Spinal cord (tissue), 10 donors: ENCODE measurements at places on chromosomes 6 and 20. TPM values are rescaled to one million over a fixed set of nuclear protein-coding genes. Genes with fewer than 3 reads are reported as not detected.
A peak's percentile ranks its signal among the peaks of the same experiment; 100 is the strongest.

DNA sequence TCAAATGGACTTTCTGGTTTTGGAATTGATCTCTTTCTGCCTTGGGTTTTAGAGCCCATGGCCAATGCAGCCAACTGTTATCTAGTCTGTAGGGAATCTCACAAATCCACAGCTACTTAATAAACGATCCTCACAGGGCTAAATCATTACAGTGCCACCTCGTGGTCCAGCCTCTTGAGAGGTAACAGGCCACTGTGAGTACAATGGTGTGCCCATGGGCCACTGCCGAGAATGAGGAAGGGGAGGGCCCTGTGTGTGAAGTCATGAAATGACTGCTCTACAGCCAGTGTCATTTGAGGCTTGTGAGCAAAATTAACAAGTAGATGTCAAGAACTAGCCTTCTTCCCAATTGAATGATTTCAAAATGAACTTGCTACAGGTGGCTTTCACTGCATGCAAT, 54.3 kb upstream of the GMPR start:
- no peak for DNase-seq
- no peaks in the 10 kb centered on the region for H3K27me3 ChIP-seq
- H3K4me3 ChIP-seq = no peak overlapping the region
- no peaks in the 10 kb centered on the region for H3K36me3 ChIP-seq

DNA sequence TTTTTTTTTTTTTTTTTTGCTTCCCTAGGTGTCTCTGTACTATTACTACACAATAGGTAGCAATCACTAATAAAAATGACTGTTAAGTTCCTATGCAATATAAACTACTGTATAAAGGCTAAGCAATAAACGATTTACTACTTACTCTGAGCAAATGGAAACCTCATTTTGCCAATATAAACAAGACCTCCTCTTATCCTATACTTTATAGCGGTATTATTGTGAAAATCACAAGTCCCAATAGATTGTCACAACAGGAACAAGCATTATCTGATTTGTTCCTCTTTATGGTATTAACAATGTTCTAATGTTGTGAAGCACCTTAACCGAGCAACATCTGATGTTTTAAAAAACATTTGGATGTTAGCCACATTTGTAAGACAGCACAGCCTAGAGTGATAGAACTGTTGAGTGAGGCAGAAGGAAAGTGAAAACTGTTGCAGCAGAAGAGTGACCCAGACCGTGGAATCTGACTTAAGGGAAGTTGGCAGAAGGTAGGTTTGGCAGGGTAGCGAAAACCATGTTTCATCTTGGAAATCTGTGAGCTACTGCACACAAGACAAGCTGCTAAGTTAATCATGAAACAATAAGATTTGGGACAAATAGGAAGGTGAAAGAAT, 94.2 kb downstream of the MYLK4 start:
- no peaks in the 10 kb centered on the region for H3K27me3 ChIP-seq
- H3K4me1 ChIP-seq = no peaks in the 10 kb centered on the region
- DNase-seq = peak; percentile 28
- H3K27ac ChIP-seq = no peak overlapping the region

- H3K27me3 ChIP-seq = no peaks in the 10 kb centered on the region
- H3K4me1 ChIP-seq = no peaks in the 10 kb centered on the region
- no peak overlapping the region for H3K4me3 ChIP-seq
- no peak for DNase-seq
- no peaks in the 10 kb centered on the region for H3K36me3 ChIP-seq
- H3K27ac ChIP-seq = no peak overlapping the region
These were observed 68.8 kb upstream of the EPB41L1 start for GRCh38 chr20:36085686-36086267.

DNA sequence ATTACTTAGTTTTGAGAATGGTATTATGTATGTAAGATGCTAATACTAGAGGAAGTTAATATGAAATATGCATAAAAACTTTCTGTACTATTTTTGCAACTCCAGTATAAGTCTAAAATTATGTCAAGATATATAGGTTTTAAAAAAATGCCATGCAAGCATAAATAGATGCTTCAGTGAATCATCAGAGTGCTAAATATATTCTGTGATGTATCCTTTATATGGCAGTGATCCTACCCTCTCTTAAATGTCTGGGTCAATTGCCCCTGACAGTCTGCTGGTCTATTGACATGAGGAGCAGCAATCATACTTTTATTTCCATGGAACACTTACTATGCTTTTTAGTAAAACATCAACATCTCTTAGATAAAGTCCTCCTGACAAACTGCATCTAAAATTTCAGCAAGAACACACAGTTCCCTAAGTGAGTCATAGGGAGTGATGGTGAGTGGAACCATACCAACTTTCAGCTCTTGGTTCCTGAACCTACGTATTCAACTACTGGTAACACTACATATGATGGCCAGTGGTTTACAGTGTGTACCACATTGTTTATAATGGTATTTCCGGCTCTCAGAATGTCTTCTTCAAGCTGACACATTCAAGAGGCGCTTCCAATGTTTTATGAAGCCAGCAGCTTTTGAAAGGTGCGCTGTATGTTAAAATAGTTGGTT, 928.7 kb upstream of the GJE1 start:
- H3K4me3 ChIP-seq = no peak overlapping the region
- no peaks in the 10 kb centered on the region for H3K27me3 ChIP-seq
- no peaks in the 10 kb centered on the region for H3K36me3 ChIP-seq
- no peak for DNase-seq

DNA sequence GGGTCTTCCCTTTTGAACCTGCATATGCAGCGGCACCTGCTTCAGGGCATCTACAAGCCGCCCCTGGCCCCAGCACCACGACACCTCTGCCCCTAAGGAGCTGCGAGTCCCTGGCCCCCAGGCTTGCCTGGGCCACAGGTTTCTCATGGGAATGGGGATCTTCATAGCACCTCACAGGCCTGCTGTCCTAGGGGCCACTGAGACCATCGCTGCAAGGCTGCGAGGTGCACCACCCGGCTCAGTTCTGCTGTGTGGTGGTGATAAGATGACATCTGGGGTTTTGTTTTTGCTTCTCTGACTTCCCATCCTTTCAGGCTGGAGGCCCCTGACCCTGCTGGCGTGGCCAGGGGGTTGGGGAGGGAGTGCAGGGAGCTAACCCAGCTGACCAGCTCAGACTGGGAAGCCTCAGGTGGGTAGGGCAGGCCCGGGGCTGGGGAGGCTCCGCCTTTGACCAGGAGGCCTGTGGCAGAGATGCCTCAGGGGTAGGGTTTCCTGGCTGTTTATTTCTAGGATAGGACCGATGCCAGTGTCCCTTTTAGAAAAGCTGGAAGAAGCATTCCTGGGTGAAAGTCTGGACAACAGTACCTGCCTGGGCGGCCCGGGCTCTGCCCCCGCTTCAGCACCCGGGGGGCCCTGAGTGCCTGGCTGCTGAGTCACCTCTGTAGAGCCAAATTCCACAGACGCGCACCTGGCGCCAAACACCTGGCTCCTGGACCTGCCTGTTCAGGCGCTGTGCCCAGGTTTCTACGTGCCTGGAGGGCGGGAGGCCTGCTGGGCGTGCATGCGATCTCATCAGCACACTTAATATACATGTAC, 264.7 kb downstream of the DLL1 start:
- no peak for DNase-seq
- no peak overlapping the region for H3K4me3 ChIP-seq
- H3K27me3 ChIP-seq = peaks cover 4% of the 10 kb centered on the region
- H3K27ac ChIP-seq = no peak overlapping the region
- H3K36me3 ChIP-seq = no peaks in the 10 kb centered on the region

GRCh38 chr6:43207286-43207685, 22.0 kb downstream of the DNPH1 start:
- H3K27ac ChIP-seq = no peak overlapping the region
- no peaks in the 10 kb centered on the region for H3K27me3 ChIP-seq
- DNase-seq = no peak
- H3K4me1 ChIP-seq = no peaks in the 10 kb centered on the region
- H3K36me3 ChIP-seq = peaks cover 40% of the 10 kb centered on the region

DNA sequence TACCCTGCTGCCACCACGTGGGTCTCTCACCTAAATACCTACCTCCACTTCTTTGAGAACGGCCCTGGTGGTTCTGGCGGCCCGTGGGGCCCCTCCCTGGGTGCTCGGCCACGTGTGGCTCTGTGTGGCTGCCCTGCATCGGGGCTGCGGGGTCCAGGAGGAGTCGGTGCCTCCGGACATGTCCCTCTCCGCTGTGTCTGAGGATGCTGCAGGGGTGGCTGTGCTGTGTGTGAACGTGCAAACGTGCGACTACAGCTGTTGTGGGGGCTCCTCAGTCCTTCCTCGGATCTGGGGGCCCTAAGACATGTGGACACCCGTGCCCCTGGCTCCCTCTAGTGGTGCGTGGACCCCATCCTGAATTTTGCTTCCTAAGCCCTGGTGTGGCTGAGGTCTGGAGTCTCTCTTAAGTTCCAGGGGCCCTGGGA, 691.8 kb downstream of the QKI start:
- DNase-seq = no peak
- H3K27me3 ChIP-seq = no peaks in the 10 kb centered on the region
- peaks cover 25% of the 10 kb centered on the region for H3K4me1 ChIP-seq
- peak overlapping the region; percentile 38 for H3K27ac ChIP-seq

GRCh38 chr6:43644940-43645612, at the start of gene RSPH9:
TSS of gene RSPH9 (plus strand) at chr6:43645036. CDS start at chr6:43645099, 63 bp downstream.
- peaks cover 12% of the 10 kb centered on the region for H3K4me1 ChIP-seq
- H3K4me3 ChIP-seq = peak within 1 kb of the TSS; percentile 52
- peak within 1 kb of the TSS; percentile 69 for H3K27ac ChIP-seq
- peaks cover 23% of the 10 kb centered on the region for H3K36me3 ChIP-seq

GRCh38 chr20:57175397-57176010, 90.9 kb downstream of the BMP7 start:
- no peak for DNase-seq
- peaks cover 25% of the 10 kb centered on the region for H3K4me1 ChIP-seq
- no peaks in the 10 kb centered on the region for H3K27me3 ChIP-seq
- H3K36me3 ChIP-seq = peaks cover 66% of the 10 kb centered on the region

GRCh38 chr20:50344232-50345071, 153.8 kb downstream of the CEBPB start:
- DNase-seq = no peak
- H3K4me3 ChIP-seq = no peak overlapping the region
- no peaks in the 10 kb centered on the region for H3K36me3 ChIP-seq
- H3K4me1 ChIP-seq = peaks cover 62% of the 10 kb centered on the region

- H3K36me3 ChIP-seq = no peaks in the 10 kb centered on the region
- peak; percentile 5 for DNase-seq
- H3K27me3 ChIP-seq = no peaks in the 10 kb centered on the region
These were observed 53.2 kb upstream of the ARG1 start for GRCh38 chr6:131519670-131520436.

- peak overlapping the region; percentile 91 for H3K27ac ChIP-seq
- peak overlapping the region; percentile 38 for H3K4me3 ChIP-seq
- H3K36me3 ChIP-seq = no peaks in the 10 kb centered on the region
- peaks cover 14% of the 10 kb centered on the region for H3K4me1 ChIP-seq
- no peak for DNase-seq
These were observed 148.5 kb upstream of the TAB2 start for GRCh38 chr6:149168968-149169367.

DNA sequence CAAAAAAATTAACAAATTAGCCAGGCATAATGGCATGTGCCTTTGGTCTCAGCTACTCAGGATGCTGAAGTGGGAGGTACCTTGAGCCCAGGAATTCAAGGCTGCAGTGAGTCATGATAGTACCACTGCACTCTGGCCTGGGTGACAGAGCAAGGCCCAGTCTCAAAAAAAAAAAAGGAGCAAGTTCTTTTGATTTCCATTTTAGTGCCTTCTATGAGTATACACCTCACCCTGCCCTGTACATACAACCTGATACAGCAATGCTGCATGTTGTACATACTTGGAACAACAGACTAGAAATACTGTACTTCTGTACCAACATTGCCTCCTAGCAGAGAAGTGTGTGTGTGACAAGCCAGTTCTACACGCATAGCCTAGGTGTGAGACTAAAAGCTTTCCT, 97.3 kb upstream of the CARMIL1 start:
- no peak overlapping the region for H3K27ac ChIP-seq
- H3K27me3 ChIP-seq = no peaks in the 10 kb centered on the region
- no peak overlapping the region for H3K4me3 ChIP-seq
- H3K36me3 ChIP-seq = no peaks in the 10 kb centered on the region

GRCh38 chr6:111862741-111863140, 10.5 kb downstream of the FYN start:
- H3K36me3 ChIP-seq = no peaks in the 10 kb centered on the region
- DNase-seq = no peak
- peak overlapping the region; percentile 42 for H3K27ac ChIP-seq
- no peak overlapping the region for H3K4me3 ChIP-seq

- H3K27me3 ChIP-seq = no peaks in the 10 kb centered on the region
- DNase-seq = no peak
- no peak overlapping the region for H3K4me3 ChIP-seq
- H3K27ac ChIP-seq = no peak overlapping the region
- H3K4me1 ChIP-seq = no peaks in the 10 kb centered on the region
- no peaks in the 10 kb centered on the region for H3K36me3 ChIP-seq
These were observed 164.5 kb upstream of the BTBD3 start for GRCh38 chr20:11753155-11753554.

- H3K27me3 ChIP-seq = no peaks in the 10 kb centered on the region
- peak; percentile 71 for DNase-seq
- no peak overlapping the region for H3K4me3 ChIP-seq
- no peaks in the 10 kb centered on the region for H3K4me1 ChIP-seq
- H3K36me3 ChIP-seq = no peaks in the 10 kb centered on the region
These were observed 648.6 kb downstream of the C6orf118 start for GRCh38 chr6:164660781-164661180.

GRCh38 chr6:74705451-74705850, 500.4 kb downstream of the COL12A1 start:
- DNase-seq = no peak
- H3K4me1 ChIP-seq = no peaks in the 10 kb centered on the region
- H3K4me3 ChIP-seq = no peak overlapping the region
- no peaks in the 10 kb centered on the region for H3K36me3 ChIP-seq

DNA sequence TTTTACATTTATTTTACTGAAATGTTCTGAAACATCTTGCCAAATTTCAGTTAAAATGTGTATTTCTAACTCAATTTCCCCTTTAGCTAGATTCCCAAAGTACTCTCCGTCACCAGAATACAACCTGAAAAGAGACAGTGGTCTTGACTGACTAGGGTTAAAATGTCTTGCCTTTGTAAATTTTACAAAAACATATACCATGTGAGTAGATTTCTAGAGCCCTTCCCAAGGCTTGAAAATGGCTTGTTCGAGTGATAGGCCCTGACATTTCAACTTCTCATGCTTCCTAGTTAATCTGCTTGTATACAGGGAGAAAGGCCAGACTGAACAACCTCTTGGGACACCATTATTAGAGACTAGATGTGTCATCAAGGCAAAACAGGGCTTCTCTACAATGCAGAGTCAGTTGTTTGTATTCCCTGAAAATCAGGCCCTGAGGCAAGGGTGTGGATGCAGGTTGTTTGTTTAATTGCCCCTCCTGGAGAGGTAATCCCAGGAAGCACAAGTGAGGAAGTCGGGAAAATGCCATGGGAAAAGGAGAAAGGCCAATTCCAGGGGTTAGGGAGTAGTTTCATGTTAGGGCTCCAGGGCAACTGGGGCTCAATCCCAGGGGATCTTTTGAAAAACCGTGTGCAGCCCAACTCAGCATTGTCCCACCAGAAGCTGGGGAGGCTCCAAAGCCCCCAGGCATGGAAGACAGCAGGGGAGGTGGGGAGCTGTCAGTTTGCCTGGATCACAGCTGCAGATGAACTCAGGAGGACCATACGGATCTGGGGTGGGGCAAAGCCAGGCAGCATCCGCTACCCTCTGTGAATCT, 11.6 kb upstream of the TFB1M start:
- no peak overlapping the region for H3K27ac ChIP-seq
- H3K27me3 ChIP-seq = no peaks in the 10 kb centered on the region
- DNase-seq = no peak
- no peaks in the 10 kb centered on the region for H3K4me1 ChIP-seq

The FABP7 gene
- 537 TPM for polyA plus RNA-seq

The EFCAB8 gene
- 0.36 TPM for polyA plus RNA-seq

The CAP2 gene
- 21.1 TPM for polyA plus RNA-seq

The ARMC2 gene
- 11.8 TPM for polyA plus RNA-seq

The RTEL1 gene
- polyA plus RNA-seq = 29.6 TPM
